ENCODE measurements at places on chromosomes 3 and 15.
A peak's percentile ranks its signal among the peaks of the same experiment; 100 is the strongest.

GRCh38 chr3:68287101-68287500 is 632.7 kb upstream of the SUCLG2 start:
- DNase-seq = peak; percentile 71

DNA sequence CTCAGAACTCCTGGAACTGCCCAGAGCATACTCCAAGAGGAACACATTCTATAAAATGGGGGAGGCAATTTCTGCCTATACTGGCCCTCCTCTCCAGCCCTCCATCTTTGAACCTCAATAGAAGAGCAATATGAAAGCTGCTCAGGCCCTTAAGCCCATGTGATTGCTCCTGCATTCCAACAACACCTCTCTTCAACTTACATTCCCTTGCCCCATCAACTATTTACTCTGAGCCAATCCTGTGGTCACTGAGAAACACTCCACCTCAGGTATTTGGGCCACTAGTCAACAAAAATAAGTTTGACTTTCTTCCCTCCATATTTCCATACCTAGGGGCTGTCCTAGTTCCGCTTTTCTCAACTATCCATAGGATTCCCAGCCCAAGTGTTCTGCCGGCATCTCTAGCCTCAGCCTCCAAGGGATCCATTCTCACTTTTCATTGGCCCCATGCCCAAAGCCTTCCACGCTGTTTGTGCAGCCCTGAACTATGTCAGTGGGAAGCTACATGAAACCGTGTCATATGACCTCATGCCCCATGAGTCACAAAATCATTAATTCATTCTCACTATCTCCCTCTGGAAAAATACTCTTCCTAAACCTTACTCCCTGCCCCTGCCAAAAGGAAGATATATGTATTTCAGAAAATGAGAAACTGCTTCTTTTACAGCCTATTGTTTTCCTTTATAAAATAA is 61.6 kb downstream of the GJD2 start:
- DNase-seq = no peak

- no peak for DNase-seq
Measured at GRCh38 chr15:31498329-31498728, 171.7 kb downstream of the KLF13 start.

- no peak for DNase-seq
Measured at GRCh38 chr3:167837466-167837865, 101.9 kb downstream of the SERPINI1 start.

DNA sequence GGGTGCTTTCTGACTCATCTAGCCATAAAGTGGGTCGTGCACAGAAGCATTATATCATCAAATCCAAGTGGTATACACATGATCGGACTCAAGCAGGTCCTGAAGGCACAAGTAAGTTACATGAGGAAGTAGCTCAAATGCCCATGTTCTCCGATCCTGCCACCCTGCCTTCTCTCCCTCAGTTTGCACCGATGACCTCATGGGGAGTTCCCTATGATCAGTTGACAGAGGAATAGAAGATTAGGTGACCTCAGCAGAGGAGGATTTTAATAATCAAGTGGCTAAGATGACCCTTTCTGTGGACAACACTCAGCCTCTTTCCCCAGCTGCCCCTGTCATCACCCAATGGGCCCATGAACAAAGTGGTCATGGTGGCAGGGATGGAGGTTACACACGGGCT is 149.5 kb downstream of the TBC1D5 start:
- no peak for DNase-seq

DNA sequence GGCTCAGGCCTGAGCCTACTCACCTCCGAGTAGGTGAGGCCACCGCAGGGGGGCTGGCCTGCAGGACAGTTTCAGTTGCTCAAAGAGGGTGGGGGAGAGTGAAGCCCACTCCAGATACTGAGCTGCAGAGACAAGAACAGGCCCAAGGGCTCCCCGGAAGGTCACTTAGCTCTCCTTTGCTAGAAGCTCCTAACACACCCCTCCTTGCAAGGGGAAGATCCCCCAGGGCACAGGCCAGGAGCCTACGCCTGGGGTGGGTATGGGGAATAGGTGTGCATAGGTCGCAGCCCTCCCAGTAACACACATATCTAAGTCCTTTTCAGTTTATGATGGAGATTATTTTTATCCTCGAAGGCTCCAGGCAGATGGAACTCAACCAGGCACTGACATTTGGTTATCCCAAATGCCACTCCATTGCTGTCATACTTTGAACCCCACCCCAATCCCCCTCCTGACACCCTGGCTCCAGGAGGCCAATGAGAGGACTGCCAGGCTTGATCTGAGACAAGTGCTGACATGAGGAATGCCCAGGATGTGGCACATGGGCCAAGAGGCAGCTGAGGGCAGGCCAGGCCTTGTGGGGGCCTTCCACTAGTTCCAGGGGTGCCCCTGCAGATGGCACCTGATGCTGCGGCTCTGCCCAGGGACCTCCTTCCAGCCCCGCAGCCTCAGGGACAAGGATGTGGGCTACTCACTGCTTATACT is 1.1 kb upstream of the MUSTN1 start:
- no peak for DNase-seq

DNA sequence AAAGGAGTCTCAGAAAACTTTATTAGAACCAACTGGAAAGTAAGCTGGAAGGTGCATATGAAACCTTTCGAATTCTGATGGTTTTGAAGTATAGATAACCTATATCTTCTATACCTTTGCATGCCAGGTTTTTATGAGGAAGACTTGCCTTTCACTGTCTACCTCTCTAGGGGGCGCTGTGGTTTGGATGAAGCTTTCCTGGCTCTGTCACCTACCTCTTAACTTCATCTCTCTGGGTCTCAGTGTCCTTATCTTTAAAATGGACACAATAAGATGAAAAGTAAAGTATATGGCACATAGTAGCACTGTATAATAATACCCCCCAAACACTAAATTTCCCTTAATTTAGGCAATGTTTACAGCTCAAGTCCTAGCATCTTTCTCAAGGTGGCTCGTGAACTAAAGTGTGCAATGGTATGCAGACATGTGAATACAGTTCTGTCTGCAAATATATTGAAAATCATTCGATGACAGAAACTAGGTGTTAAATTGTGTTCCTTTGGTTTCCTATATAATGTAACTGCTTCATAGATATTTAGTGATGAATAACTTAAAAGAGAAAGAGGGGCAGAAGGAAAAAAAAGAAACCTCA is 314.3 kb downstream of the CHST2 start:
- no peak for DNase-seq

DNA sequence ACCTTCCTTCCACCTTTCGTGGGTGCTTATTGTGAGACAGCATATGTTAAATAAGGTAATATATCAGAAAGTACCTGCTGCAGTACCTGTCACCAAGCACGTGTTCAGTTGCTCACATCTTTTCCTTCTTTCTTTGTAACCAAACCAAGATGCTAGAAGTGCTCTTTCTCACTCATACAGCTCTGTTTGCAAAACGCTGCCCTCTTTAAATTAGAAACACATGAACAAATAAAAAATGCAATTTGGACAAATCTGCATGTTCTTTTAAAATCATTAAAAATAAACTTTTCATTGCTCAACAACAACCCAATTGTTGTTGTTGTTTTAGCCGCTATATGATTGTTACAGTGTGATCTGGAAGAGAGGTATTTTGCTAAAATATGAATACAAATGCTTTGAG is 193.5 kb upstream of the ZBTB20 start:
- no peak for DNase-seq

DNA sequence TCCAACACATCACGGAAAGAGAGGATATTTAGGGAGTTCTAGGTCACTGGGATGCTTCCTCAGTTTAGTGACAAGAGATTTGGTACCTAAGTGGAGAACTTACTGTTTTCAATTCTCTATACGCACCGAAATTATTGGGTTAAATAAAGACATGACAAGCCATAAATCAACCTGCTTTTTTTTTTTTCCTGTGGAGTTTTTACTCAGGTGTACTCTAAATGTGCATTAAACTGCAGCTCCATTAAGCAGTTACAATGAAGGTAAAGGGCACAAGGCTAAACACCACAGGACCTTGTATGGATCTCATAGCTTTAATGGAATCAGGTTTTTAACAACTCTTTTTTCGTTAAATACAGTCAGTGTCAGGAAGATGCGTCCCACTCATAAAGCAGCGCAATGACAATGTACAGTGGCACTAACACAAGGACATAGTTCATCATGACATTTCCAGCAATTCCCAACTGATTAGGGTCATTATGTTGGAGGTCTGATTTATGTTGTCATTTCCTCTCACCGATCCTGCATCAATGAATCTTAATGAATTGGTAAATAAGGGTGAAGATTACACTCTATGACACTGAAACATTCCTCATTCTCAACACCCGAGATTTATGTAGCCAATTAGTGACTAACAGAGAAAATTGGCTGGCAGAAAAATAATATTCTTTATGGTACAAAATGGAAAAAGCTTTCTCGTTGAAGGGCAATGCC is 355.2 kb downstream of the FOXP1 start:
- no peak for DNase-seq

GRCh38 chr3:101138817-101139216 is 145.6 kb upstream of the ABI3BP start:
- no peak for DNase-seq

DNA sequence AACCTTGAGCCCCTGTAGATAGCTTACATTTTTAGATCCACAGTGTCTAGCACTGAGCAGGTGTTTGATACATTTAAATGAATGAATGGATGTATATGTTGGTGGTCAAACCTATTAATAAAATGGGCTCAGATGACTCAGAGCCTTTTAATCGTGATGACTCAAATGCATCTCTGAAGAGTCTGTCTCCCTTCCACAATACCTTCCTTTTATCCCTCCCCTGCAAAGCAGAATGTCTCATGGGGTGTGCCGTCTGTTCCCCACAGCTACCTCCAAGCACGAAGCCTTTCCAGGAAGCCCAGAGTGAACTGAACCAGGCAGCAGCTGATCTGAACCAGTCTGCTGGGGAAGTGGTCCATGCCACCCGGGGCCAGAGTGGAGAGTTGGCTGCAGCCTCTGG is 303.5 kb upstream of the TPM1 start:
- no peak for DNase-seq

DNA sequence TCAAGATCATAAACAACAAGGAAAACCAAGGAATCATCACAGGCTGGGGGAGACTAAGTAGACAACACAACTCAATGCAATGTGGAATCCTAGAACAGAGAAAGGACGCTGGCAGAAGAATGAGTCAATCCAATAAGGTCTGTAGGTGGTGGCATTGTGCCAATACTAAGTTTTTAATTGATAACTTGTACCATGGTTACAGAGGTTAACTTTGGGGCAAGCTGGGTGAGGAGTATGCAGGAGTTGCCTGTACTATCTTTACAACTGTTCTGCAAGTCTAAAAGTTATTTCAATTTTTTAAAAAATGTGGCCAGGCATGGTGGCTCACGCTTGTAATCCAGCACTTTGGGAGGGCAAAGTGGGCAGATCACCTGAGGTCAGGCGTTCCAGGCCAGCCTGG is 46.2 kb downstream of the RORA start:
- no peak for DNase-seq

GRCh38 chr3:2391896-2392295 is 293.2 kb downstream of the CNTN4 start:
- DNase-seq = no peak

GRCh38 chr3:62404321-62404720 is 31.0 kb upstream of the FEZF2 start:
- no peak for DNase-seq
